CD8-positive, alpha-beta memory T cell (primary cell): ENCODE measurements at places on chromosomes 3 and 15. TPM values are rescaled to one million over a fixed set of nuclear protein-coding genes. Genes with fewer than 3 reads are reported as not detected.

The KIF15 gene
- 0.24 TPM for polyA plus RNA-seq

The SEMA3B gene
- polyA plus RNA-seq, result not detected

The MAP1A gene
- polyA plus RNA-seq, result 0.09 TPM

The MEX3B gene
- not detected for polyA plus RNA-seq

The TBC1D2B gene
- polyA plus RNA-seq, result 26.4 TPM

The PLA2G4B gene
- polyA plus RNA-seq, result 3.1 TPM

The ENTPD3 gene
- not detected for polyA plus RNA-seq

The PRSS50 gene
- polyA plus RNA-seq, result 0.13 TPM

The RTP3 gene
- polyA plus RNA-seq, result not detected

The SLC27A2 gene
- polyA plus RNA-seq, result 3.0 TPM

The TRPM7 gene
- 18.1 TPM for polyA plus RNA-seq

The TMEM158 gene
- not detected for polyA plus RNA-seq

The GPR160 gene
- 6.2 TPM for polyA plus RNA-seq

The VEPH1 gene
- polyA plus RNA-seq, result not detected

The FETUB gene
- polyA plus RNA-seq, result not detected
